Nucleus accumbens (tissue), 56 donors: ENCODE measurements at places on chromosomes 1 and 21.

DNA sequence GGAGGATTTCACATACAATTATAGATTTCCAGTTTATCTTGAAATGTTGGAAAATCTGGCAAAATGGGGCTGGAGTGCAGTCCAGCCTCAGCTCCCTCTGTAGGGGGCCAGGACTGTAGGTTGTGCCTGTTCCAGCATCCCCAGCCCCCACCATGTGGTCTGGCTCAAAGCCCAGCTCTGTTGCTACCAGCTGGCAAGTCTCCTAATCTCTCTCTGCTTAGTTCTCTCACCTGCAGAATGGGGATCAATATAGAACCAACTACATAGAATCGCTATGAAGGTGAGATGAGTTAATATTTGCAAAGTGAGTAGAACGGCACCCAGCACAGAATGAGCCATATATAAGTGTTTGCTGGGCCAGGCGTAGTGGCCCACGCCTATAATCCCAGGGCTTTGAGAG is 50.0 kb upstream of the TARDBP start:
- DNase-seq: no peak

DNA sequence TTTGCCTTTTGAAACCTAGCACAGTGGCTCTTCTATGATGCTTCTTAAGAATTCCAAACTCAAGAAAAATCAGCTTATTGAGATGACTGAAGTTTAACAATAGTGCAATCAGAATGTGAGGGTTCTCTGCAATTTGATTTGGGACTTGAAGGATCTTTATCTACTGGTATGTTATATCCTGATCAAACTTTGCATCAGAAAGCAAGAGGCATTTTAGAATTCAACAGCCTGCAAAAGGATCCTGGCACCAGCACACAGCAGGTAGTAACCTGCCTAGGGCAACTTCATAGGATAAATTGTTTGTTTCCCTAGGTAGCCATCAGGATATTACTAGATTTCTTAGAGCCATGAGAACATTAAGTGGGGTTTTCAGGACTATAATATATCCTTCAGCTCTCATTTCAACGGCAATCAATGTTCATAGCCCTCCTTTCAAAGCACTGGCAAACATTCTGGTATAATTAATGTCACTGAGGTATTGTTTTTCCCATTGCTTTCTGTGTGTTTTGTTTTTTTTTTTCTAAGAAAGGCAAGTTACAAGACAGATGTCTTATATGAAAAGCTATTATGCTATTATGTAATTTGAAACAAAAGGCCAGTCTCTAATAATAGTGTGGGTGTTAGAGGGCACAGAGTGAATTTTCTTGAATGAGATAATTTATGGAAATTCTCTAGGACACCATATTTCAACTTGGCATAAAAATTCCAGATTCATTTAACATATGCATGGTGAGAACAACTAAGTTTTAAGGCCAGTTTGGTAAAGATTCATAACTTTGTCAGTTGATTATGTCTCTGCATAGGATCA is 34.5 kb downstream of the NTNG1 start:
- DNase-seq: no peak

DNA sequence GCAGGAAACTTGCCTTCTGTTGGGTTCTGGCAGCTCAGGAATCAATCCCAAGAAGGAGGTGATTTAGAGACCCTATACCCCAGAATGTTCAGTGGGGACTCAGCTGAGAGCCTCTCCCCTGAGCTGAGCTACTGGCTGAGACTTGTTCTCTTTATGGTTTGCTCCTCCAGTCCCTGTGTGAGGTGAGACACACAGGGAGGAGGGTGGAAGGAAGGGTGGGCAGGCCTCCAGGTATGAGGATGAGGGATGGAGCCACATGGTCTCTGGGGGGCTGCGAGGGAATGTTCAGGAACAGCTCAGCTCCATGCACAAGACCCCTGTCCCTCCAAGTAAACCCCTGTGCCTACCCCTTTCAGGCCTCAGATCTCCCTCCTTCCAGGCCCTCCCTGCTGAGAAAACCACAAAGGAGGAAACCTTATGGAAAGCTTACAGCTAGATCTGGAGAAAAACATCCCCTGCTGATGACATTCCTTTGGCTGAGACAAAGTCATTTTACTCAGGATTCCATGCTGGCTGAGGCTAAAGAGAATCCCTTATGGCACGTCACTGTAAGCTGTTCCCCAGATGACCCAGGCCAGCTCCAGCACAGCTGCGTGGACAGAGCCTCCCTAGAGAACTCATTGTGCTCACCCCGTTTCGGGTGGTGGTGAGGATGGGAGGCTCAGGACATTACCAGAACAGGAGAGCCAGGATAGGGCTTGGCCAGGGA is 91.5 kb upstream of the IPO9 start:
- peak; percentile 79 for DNase-seq

DNA sequence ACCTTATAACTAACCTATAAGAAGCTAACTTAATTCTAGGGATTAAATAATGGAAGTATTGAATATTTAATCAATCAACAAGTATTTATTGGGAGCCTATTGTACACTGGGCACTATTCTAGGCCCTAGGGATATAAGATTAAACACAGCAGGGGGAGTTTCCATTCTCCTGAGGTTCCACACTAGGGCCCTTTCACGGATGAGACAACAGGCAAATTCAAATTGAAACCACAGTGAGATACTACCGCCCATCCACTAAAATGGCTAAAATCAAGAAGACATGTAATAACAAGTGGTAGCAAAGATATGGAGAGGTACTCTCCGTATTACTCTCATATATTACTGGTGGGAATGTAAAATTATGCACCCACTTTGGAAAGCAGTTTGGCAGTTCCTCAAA is 674.4 kb downstream of the KIF26B start:
- no peak for DNase-seq

GRCh38 chr1:31671561-31672201 is 27.0 kb upstream of the PEF1 start:
- no peak for DNase-seq

DNA sequence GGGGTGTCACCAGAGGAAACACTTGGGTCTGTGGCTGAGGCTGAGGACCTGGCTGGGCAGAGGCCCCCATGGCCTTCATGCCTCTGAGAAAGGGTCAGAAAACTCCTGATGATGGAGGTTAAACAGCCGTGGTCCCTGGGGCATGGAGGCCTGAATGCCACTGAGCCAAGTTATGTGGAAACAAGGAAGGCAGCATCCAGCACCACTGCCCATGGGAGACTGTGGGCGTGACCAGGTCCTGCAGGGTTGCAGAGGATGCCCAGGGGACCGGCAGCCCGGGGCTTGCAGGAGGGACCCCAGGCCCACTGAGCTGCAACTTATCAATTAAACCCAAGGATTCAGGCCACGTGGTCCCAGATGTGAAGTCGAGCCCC is 18.9 kb upstream of the COL6A2 start:
- no peak for DNase-seq

DNA sequence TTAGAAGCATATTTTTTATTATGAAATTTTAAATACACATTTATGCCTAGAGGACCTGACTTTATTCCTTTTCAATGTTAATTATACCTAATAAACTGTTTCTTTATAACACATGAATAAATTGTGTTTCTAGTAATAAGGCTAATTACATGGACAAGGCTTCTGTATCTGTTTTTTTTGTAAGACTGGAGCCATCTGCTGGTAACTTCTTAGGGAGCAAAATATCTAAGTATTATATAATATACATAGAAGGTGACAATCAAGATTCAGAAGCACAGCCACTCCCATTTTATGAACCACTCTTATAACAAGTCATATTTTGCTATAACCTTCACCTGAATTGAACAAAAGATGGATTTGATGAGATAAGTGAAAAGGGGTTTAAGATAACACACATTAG is 84.2 kb downstream of the LBR start:
- no peak for DNase-seq
